ENCODE measurements at places on chromosomes 3 and 15.

GRCh38 chr15:75104804-75105557, 81.6 kb downstream of the PPCDC start:
- no peak for DNase-seq

DNA sequence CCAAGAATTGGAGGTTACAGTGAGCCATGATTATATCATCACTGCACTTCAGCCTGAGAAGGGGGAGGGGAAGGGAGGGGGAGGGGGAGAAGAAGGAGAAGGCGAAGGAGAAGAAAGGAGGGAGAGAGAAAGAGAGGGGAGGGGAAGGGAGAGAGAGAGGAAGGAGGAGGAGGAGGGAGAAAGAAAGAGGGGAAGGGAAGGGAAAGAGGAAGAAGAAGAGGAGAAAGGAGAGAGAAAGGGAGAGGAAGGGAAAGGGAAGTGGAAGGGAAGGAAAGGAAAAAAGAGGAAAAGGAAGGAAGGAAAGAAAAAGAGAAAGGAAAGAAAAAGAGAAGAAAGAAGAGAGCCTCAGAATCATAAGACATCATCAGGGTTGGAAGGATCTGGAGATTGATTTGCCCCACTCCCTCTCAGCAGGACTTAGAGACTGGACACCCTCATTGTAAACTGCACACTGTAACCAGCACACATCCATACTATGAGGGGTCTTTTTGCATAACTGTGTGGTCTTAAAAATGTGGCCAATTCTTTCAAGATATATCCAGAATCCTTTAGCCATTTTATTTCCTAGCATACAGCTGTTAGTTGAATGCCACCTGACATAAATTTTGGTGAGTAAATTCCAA, 130.9 kb downstream of the CMSS1 start:
- no peak for DNase-seq

GRCh38 chr3:59254433-59254832, 204.6 kb upstream of the CFAP20DC start:
- DNase-seq = no peak

DNA sequence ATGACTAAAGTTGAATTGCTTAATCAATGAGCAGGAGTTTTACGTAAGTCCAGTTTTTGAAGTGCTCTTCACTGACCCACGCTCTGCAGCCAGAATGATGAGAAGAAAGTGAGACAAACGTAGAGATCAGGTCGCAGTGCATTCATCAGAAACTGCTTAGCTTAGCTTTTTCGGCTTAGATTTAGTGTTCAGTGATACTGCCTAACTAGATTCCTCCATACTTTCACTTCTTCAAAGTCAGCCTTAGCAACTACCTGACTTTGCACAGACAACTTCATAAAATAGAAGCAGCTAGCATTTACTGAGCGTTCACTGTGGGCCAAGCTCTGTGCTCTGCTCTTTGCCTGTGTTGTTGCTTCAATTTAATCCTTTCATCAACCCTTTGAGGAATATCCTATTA, 116.1 kb downstream of the KCNH8 start:
- no peak for DNase-seq

DNA sequence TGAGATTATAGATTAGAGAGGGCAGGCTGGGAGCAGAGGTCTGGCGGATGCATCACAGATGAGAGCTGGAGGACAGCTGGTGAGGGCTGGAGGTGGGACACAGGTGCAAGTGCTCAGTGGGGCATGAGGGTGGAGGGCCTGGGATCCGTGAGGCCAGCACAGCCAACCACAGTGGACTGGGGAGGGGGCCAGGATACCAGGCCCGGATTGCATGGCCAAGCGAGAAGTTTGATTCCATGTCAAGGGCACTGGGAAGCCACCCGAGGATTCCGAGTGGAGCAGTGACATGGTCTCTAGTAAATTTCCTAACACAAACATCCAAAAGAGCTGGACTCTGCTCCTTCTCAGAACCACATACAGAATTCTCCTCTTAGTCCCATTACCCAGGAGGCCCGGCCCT, 44.0 kb upstream of the SLC41A3 start:
- DNase-seq = no peak

GRCh38 chr15:56322444-56322843, 42.8 kb upstream of the TEX9 start:
- DNase-seq = no peak

DNA sequence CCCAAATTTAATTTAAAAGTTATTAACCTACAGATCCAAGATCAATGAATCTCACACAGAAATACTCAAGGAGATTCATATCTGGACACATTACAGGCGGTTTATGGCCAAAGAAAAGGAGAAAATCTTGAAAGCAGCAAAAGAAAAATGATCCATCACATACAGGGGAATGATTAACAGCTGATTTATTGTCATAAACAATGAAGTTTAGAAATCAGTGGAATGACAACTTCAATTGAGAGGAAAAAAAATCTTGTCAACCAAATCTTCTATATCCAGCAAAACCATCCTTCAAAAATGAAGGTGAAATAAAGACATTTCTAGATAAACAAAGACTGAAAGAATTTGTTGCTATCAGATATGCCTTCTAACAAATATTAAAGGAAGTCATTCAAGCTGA, 156.2 kb upstream of the SEMA6D start:
- DNase-seq = no peak

DNA sequence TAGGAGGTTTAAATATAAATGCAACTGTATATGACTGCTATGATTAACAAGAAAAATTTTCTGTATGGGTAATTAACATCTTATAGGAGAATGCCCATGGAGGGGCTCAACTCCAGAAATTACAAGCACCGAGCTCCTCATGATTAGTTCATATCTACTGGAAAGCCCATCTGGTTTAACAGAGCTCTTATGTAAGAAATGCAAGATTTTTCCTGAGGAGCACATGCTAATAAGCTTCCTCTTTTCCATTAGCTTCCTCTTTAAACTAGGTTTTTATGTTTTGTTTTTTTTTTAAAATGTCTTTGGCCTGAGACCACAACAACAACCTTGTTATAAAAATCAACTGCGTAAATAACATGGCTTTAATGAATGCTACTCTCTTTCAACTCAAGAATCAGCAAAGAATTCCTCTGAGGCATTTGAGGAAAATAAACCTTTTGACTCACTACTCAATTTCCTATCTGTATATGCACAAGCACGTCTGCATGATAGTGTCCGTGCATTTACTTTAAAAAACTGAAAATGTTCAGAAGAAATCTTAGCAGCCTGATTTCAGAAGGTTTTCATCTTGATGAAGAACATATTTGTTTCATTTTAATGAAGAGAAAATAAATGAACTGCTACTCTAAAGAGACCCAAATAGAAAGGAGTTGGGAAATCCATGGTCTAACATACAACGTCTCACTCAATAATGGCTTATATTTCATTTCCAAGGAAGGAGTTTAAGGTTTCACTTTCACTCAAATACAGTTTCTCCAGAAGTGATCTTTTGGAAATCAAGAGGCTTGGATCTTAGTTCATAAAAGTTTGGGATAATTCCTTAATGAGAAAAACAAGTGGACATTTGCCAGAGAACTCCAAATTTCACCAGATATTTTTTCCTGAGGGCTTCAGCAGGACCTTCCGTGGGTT, 180.8 kb downstream of the KCNAB1 start:
- no peak for DNase-seq

DNA sequence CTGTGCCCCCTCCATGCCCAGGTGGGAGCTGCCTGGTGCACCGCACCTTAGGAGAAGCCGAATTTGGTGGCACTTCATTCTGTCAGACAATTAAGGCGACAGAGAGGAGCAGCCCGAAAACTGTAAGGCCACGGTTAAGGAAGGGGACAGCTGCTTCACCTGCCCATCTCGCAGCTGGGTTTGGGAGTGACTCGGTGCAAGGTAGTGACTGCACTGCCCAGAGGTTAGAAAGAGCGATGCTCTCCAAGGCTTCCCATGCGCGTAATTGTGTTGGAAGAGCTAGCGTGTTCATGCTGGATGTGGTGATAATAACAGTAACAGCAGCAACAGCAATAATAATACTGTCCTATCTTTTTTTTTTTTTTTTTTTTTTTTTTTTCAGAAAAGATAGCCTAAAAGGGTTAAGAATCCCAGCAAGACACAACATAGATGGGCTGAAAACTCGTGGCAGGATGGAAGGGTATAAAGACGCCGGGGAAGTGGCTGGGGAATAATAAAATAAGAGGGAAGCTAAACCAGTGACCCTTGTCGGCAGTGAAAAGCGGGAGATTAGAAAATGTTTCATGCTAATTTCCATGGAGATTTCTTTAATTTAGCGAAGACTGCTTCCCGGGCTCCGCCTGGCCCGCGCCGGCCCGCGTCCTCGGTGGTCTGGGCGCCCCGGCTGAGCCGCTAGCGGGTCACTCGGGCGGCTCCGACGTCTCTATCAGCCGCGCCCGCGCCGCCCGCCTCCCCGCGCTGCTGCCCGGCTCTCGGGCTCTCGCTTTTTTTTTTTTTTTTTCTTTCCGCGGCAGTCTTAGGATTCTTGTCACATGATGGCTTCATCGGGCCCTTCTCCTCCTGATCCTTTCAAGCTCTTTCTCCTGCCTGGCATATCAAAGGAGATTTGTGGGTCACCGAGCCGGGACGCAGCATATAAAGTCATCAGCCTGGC, 617.1 kb downstream of the NR2F2 start:
- no peak for DNase-seq

DNA sequence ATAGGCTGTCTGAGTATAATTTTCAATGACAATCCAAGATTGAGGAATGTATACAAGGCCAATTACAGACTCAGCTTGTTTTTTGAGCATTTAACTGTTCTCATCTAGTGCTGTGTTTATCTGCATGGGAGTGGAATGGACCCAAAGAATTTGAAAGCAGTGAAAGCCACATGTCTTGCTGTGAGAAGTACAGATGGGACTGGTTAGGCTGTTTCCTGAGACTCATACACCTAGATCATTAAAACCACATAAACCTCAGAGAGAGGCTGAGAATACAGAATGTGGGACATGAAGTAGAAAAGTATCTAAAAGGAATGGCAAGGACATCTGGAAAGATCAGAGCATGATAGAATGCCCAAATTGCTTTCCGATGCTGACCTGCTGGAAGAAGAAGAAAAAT, 224.6 kb downstream of the NLGN1 start:
- DNase-seq = no peak

GRCh38 chr3:179961703-179962078, 75.0 kb downstream of the PEX5L start:
- no peak for DNase-seq

DNA sequence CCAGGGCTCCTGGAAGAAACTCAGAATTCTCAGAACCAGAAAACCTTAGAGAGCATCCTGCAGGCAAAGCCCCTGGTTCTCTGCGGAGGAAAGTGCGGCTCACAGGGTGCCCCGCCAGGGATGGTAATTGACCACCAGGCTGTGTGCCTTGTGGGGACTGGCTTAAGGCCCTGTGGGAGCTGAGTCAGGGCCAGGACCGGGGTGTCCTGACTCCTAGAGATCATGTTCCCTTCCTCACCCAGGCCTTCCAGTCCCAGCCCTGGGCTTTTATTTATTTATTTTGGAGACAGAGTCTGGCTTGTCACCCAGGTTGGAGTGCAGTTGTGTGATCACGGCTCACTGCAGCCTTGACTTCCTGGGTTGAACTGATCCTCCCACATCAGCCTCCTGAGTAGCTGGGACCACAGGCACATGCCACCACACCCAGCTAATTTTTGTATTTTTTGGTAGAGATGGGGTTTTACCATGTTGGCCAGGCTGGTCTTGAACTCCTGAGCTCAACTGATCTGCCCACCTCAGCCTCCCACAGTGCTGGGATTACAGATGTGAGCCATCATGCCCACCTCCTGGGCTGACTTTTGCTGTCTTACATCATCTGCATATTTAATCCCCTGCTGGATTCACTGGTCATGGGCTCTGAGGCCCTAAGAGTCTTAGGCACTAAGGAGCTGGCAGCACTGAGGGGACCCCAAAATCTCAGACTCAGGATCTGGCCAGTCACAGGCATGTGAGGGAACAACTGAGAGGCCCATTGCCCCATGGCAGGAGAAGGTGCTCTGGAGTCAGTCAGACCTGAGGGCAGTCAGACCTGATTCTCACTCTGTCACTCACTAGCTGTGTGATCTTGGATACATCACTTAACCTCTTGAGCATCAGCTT, 20.4 kb upstream of the LAMP3 start:
- no peak for DNase-seq

DNA sequence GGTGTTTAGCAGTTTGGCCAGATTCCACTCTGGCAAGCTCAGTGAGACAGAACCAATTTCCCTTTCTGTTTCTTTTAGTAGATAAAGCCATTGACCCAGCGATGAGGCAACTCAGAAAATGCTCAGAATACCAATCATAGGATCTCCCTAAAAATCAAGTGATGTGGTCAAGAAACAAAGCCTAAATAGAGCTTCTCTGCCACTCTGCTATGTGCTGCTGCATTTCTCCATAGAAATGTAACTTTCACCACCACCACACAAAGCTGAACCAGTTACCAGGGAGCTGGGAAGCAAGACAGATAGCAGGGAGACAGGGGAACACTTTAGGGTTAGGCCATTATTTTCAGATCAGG, 109.8 kb downstream of the RPL22L1 start:
- no peak for DNase-seq

DNA sequence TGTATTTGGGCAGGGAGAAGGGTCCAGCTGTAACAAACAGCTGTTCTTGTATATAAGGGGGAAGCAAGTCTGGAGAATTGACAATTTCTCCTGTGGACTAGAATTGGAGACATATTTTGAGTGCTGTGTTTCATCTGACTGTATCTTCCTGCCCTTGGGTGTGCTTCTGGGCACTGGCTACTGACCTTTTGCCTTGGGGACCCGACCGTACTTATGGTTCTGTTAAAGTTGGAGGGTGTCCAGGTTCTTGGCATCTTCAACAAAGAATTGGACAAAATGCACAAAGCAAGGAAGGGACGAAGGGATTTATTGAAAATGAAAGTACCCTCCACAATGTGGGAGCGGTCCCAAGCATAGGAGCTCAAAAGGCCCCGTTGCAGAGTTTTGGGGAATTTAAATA, 31.0 kb downstream of the MAP2K1 start:
- no peak for DNase-seq

DNA sequence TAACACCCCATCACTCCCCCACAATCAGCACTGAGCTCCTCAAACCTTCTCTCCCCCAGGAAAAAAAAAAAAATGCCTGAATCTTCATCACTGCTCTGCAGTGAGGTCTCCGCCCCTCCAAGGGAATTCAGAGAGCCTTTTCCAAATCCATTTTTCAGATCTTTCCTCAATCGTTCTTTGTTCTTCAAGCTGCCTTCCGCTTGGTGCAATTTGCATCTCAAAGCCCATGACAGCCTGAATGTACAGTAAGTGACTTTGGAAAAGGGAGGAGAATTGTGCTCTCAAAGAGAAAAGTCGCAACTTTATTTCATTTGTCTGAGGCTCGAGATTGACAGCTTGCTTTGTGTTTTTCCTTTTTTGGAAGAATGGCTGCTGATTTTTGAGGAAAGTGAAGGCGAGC, 75.0 kb downstream of the CORO2B start:
- DNase-seq = no peak

GRCh38 chr3:57864853-57865252, 108.7 kb downstream of the SLMAP start:
- DNase-seq = no peak
